ENCODE measurements at places on chromosomes 12 and 14. TPM values are rescaled to one million over a fixed set of nuclear protein-coding genes. Genes with fewer than 3 reads are reported as not detected.

DNA sequence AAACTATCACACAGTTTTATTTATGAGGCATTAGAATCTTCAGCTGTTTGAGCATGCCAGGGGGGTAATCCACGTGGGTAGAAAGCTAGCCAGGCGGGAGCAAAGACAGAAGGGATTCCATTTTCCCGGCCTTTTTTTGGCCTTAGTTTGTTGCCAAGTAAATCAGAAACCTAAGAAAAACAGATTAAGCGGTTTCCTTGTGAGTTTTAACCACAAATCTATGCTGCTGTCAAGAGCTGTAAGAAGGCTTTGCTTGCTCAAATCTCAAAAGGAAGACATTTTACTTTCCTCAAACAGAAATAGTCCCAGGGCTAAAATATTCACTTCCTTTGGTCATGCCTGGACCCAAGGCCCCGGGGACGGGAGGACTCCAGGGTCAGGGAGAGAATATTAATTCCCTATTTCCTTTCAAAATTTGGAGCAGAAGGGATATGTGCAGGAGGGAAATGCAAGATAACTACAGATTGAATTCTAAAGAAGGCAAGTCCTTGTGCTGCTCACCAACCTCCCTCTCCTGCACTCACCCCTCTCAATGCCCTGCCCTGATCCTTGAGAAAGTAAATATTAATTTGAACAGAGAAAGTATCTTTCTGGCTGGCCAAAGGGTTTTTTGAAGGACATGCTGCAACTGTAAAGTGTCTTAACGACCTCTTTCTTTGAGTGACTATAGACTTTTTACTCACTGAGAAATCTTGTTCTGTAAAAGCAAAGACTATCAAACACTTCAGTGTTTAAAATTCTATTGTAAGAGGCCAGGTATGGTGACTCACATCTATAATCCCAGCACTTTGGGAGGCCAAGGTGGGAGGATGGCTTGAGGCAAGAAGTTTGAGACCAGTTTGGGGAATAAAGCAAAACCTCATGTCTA lies 75.7 kb downstream of the HSD17B6 start:
- no peak for DNase-seq

GRCh38 chr14:73729556-73730265 lies 15.5 kb upstream of the PNMA1 start:
- DNase-seq, result peak; percentile 65

DNA sequence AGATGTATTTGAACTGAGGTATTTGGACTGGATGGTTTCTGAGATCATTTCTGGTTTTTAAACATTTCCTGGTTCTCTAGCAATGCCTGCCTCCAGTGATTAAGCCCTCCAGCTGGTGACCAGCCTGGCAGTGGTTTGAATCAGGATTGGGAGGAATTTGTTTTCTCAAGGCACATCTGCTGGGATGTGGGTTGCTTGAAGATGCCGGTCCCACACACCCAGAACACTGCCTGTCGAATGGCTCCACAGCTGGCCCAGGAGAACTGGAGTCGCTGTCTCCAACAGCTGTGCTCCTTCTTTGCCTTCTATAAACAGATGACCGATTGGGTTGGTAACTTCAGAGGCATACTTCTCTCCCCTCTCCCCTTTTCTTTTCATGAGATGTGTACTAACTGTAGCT lies 258.0 kb upstream of the DDHD1 start:
- no peak for DNase-seq

DNA sequence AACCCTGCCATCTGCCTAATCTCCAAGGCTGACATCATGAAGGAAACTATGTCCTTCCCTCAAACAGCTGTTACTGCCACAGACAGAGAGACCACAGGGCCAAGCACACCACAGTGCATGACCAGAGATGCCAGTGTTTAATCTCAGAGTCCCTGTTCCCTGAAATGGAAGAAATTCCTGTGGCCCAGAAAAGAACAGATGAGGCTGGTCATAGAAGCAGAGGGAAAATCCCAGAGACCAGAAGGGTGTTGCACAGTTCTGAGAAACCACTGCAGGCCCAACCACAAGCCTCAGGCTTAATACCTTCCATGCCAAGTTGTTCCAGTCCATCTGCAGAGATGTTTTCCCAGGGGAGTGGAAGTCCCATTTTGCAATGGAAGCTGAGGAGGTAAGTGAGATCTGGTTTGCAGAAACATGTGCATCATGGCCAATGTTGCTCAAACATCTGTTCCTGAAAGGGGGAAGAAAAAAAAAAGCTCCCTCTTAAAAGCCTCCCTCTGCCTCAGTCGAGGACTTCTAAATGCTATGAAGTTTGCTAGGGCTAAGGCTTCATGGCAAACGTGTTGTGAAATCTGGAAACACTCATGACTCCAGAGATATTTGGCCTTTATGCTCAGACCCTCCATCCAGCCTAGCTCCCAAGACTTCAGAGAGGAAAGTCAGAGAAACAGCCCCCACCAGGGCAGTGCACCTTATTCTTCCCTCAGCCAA lies 98.6 kb downstream of the SCARB1 start:
- no peak for DNase-seq

GRCh38 chr12:76206677-76207072 lies 122.2 kb upstream of the NAP1L1 start:
- no peak for DNase-seq

TAS2R50 gene
- total RNA-seq, result 0.98 TPM

PHLDA1 gene
- total RNA-seq, result 10.4 TPM

KRT6C gene
- not detected for total RNA-seq
